ENCODE measurements at places on chromosomes 11 and 22.

DNA sequence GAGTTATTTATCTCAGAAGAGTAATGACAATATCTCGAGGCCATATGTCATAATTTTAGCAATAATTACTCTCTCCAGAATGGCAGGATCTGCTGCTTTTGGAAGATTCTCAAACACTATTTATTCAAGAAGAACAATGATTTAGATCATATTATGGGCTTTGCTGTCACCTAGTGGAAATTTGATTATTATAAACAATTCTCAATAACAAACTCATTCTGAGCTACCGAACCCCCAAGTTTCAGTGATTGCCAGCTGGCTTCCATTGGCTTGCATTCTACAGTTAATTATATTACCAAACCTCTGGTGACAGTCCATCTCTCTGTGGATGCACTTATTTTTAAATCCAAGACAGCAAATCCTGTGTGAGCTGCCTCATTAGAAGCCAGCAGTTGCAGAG is 27.9 kb upstream of the SLC36A4 start:
- no peak for DNase-seq

DNA sequence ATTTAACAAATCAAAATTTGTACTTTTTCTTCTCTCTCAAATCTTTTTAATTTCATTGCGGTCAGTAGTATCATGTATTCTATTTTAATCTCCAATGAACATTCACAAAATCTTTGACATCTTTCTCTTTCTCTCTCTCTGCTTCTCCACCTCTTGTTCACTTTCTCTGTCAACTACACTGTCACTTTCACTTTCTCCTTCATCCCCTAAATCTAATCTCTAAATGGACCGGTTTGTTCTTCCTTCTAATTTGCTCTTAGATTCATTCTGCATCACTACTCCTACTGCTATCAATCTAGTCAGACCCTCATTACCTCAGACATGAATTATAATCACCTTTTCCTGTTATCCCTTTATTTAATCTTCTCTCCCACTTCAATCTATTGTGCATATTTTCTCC is 18.6 kb downstream of the CCDC73 start:
- DNase-seq: no peak

DNA sequence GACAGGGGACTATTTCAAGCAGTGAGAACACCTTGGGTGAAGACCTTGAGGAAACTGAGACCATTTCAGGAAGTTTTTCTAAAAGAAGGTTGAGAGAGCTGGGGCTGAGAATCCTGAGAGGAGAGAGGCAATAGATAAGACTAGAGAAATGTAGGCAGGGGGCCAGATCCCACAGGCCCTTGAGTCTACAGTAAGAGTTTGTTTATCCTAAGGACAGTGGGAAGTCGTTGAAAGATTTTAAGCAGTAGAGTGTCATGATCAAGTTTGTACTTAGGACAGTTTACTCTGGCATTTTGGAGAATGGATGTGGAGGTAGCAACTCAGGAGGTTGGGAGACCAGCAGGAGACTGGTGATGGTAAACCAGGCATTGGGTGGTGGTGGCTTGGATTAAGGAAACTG is 17.1 kb downstream of the HSD17B12 start:
- DNase-seq: no peak

DNA sequence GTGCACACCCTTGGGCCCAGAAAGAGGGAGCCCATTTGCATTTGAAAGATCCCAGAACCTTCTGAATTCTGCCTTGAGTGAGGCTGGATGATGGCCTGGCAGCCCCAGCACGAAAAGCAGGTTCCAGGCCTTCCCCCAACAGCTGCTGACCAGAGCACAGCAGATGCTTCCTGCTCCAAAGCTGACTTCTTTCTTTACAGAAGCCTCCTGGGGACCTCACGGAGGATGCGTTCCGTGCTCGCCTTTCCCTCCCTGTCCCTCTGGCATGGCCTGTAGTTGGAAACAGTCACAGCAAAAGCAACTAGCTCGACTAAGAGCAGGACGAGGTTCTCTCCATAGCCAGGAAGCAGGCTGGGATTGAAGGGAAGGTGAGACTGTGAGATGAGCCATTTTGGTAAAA is 107.7 kb upstream of the B3GAT1 start:
- DNase-seq: no peak

GRCh38 chr11:61531044-61531443 is 22.5 kb downstream of the LRRC10B start:
- DNase-seq: no peak

Data from activated CD4-positive, alpha-beta T cell treated with anti-CD3 and anti-CD28 coated beads for 24 hours (primary cell).